Activated naive CD8-positive, alpha-beta T cell treated with anti-CD3 and anti-CD28 coated beads, Interleukin-2, amount 50 U/mL, for 16 hours (primary cell): ENCODE measurements at places on chromosomes 16 and 17.

GRCh38 chr17:40963838-40964237 is 2.9 kb downstream of the KRT39 start:
- no peak for DNase-seq

- no peak for DNase-seq
Measured at GRCh38 chr16:64092271-64092670, 1029.6 kb downstream of the CDH11 start.

- no peak for DNase-seq
Measured at GRCh38 chr17:68004201-68004600, 7.9 kb upstream of the C17orf58 start.

DNA sequence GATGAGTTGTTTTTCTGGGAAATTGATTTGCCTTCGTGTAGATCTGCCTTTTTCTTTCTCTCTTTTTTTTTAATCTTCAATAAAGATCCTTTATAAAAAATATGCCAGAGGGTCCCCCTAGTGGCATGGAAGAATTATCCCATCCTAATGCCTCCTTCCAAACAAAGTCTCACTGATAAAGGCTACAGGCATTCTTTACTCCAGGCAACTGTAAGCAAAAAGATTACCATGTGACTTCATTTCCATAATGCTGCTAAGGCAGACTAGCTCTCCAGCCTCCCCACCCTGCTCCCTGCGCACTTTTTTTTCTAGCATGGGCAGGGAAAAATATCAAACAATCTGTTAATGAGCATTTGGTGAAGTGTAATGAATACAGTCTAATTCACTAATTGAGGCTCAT is 220.2 kb upstream of the CDH8 start:
- no peak for DNase-seq

GRCh38 chr17:79213305-79213704 is 138.7 kb downstream of the ENGASE start:
- no peak for DNase-seq

GRCh38 chr16:13018026-13018425 is 116.6 kb downstream of the SHISA9 start:
- DNase-seq: no peak
